Muscle of arm (tissue), 14 donors: ENCODE measurements at places on chromosomes 2 and 18. TPM values are rescaled to one million over a fixed set of nuclear protein-coding genes. Genes with fewer than 3 reads are reported as not detected.

The KCNIP3 gene
- 7.1 TPM for polyA plus RNA-seq

The SLC30A3 gene
- polyA plus RNA-seq, result 2.2 TPM

The TRPM8 gene
- 0.29 TPM for polyA plus RNA-seq

The IL1B gene
- polyA plus RNA-seq, result 0.37 TPM

The UGT1A8 gene
- not detected for polyA plus RNA-seq

The TSPYL6 gene
- polyA plus RNA-seq, result not detected

The POTEJ gene
- polyA plus RNA-seq, result not detected

The BMP10 gene
- not detected for polyA plus RNA-seq

The INPP5D gene
- polyA plus RNA-seq, result not detected

The GCG gene
- polyA plus RNA-seq, result 28.4 TPM

The ADCYAP1 gene
- polyA plus RNA-seq, result 0.88 TPM

The DOK6 gene
- polyA plus RNA-seq, result 4.7 TPM

The CWC22 gene
- 21.9 TPM for polyA plus RNA-seq

The IL18R1 gene
- polyA plus RNA-seq, result 0.76 TPM

The FAM237A gene
- not detected for polyA plus RNA-seq

The SMAD2 gene
- 68.7 TPM for polyA plus RNA-seq

The C18orf63 gene
- not detected for polyA plus RNA-seq

The CCDC93 gene
- polyA plus RNA-seq, result not detected

The HOXD11 gene
- polyA plus RNA-seq, result 6.9 TPM

The SPP2 gene
- not detected for polyA plus RNA-seq

The DSG4 gene
- not detected for polyA plus RNA-seq

The SMYD5 gene
- polyA plus RNA-seq, result not detected

The ADAM23 gene
- 10.1 TPM for polyA plus RNA-seq

The MZT2A gene
- polyA plus RNA-seq, result 80.6 TPM

The CNTNAP5 gene
- 0.31 TPM for polyA plus RNA-seq

The DPP4 gene
- not detected for polyA plus RNA-seq

The GREB1L gene
- 3.6 TPM for polyA plus RNA-seq

The TEKT4 gene
- polyA plus RNA-seq, result not detected

The L3MBTL4 gene
- polyA plus RNA-seq, result 2.1 TPM

The SLC16A14 gene
- 3.1 TPM for polyA plus RNA-seq

The MROH2A gene
- not detected for polyA plus RNA-seq

The TXNL4A gene
- 88.6 TPM for polyA plus RNA-seq

The SCN3A gene
- 3.6 TPM for polyA plus RNA-seq

The SELENOI gene
- polyA plus RNA-seq, result 10.2 TPM

The FAM124B gene
- polyA plus RNA-seq, result 10.5 TPM

The INO80C gene
- polyA plus RNA-seq, result 24.2 TPM

The EVX2 gene
- polyA plus RNA-seq, result not detected

The CTLA4 gene
- polyA plus RNA-seq, result 0.31 TPM

The UGT1A10 gene
- not detected for polyA plus RNA-seq

The PLEKHH2 gene
- not detected for polyA plus RNA-seq

The TTC31 gene
- 15.3 TPM for polyA plus RNA-seq

The ITPRIPL1 gene
- polyA plus RNA-seq, result 4.1 TPM
